M059J (cell line): ENCODE measurements at places on chromosomes 4 and X.

DNA sequence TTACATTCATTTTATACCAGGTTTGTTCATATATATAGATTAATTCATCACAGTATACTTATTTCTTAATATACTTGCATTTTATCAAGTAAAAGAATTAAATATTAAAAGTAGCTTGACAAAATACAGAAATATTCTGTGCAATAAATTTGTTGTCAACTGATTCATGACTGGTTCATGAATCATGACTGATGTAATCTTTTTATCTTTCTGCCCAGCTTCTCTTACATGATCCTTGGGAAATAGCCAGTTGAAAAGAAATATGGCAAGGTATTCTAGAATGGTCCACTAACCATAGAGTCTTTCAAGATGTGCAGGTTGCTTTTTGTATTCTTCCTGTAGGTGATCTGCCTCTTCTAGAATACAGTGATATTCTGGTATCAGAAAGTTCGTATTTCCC, 4.2 kb upstream of the CCNA2 start:
- peak; percentile 60 for DNase-seq

DNA sequence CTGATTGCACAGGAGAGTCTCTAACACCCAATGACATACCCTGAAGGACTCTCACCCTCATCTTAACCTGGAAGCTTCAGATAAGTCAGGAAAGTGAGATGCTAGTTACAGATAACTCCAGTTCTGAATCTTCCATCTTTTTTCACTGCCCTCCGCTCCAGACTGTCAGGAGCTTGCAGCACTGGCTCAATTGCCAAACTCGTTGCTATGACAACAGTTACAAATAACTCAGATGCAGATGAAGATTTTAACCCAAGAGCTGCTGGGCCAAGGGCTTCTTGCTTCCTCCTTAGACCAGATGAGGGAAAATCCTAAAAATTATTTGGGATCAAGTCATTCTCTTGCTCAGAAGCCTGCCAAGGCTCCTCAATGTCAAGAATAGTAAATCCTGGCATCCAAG, 109.1 kb upstream of the HUWE1 start:
- DNase-seq: peak; percentile 12

DNA sequence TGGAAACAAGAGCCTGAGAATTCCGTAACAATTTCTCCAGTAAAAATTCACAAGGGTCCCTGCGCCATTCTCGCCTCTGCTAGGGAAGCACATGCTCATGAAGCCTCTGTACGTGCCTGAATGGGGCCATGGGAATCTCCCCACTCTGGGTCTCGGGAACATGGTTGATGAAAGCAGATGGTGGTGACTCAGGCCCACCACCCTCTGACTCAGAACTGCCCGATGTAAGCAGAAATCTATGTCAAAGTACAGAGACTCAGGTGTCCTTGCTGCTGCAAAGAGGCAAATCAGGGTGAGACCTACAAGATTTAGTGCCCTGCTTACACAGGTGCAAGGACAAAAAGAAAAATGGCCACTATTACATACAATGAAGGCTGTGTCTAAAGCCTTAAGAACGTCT, 65.0 kb downstream of the SCD5 start:
- peak; percentile 61 for DNase-seq

GRCh38 chrX:149962859-149963757, 24.8 kb upstream of the EOLA2 start:
- peak; percentile 75 for DNase-seq

DNA sequence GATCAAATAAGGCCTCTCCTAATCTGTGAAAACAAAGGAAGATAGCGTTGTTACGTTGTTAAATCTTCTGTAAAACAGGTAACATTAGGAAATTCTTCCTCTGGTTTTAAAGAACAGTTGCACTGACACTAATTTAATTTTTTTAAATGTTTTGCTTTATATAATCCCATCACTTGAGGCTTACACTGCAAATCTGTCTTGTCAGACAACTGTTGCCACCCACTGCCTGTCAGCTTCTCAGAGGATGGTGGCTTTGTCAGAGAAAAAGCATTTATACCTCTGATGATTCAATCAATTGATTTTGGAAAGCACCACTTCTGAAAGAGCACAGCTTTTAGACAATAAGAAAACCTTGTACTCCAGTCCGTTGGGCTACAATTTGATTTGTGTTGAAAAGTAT, 799.1 kb downstream of the FSTL5 start:
- DNase-seq: no peak

- DNase-seq: peak; percentile 5
Observed at GRCh38 chrX:55187281-55187680, 32.9 kb upstream of the PAGE5 start.

- peak; percentile 7 for DNase-seq
Observed at GRCh38 chrX:45935408-45935807, 609.8 kb downstream of the ZNF674 start.

- DNase-seq: no peak
Observed at GRCh38 chr4:213971-214370, 89.7 kb downstream of the ZNF718 start.

DNA sequence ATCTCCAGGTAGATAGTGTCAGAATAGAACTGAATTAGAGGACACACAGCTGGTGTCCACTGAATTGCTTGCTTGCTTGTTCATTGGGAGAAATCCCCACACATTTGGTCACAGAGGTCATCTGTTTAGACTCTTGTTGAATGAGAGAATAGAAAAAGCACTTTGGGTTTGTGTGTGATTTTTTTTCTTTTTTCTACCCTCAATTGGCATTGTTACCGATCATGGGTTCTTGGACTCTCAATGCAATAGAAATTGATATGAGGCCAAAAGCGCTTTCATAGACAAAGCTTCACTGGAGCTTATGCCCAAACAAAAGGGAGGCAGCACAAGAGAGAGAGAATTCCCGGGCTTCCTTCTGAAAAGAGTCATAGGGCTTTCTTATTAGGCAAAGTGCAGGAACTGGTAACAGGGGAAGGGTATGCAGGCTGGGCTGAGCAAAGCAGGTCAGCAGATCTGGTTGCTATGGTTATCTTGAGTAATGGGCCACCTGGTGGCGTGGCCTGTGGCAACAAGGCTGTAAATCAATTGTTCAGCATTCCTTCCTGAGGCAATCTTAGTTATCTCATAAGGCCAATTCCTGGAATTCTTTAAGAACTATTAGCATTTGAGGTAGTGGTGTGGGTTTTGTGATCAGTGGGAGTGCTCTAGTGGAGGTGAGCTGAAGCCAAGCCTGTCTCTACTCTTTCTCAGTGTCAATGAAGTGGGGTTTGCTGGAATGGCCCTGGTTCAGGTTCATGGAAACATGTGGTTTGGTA, 5.3 kb upstream of the GPR82 start:
- DNase-seq: peak; percentile 16

DNA sequence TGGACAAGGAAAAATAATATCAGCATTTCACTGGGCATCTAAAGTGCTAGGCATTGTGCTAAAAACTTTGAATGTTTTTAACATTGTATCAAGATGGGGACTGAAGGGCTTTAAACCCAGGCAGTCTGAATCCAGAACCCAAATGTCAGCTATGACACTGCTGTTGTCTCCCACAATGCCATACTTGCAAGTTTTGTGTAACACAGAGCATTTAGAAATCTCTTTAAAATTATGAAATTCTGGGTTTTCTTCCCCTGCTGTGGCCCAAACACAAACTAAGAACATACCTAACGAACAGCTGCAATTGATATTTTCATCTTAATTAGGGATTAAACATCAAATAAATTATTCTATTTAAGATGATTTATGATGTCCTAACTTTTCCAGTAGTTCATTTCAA, 66.8 kb upstream of the LSM6 start:
- DNase-seq: no peak

DNA sequence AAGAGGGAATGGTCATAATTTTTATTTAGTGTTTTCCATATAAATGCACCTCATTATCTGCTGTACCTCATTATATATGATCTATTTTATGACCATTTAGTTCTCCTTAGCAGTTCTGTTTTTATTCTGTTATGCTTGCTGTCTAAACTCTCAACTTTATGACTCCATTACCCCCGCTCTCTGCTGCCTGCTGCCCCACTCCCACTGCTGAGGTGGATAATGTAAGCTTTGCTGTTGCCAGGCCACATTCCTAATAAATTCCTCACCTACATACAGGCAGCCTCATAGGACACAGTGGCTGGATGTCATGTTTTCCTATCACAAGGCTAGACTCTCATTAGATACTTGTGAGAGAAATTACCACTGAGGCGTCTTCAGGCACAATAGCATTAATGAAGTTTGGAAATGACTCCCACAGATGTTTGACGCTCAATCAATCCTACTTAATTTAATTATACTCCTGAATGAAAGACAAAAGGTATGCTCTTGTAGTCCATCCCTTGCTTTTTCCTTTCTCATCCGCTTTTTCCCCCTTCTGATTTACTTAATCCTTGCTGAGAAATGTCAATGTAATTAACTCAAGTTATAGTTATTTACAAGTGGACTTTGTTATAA, 497.5 kb upstream of the IGFBP7 start:
- DNase-seq: no peak

- no peak for DNase-seq
Observed at GRCh38 chr4:110009550-110009949, 96.9 kb downstream of the EGF start.

DNA sequence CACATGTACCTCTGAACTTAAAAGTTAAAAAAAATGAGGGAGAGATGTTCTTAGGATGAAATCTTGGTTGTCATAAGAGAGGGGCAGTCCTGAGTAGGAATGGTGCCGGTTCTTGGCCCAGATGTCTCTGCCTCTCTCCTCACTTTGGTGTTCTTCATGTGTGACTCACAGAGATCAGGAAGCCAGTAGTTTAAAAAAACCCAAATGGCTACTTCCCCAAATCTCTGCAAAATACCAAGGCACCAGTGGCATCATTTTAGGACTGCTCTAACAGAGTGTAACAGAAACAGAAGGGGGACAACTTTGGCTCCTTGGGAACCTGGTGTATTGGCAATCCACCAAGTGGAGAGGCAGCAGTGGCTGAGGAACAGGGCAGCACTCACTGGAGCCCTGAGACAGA, 116.8 kb downstream of the SCD5 start:
- peak; percentile 2 for DNase-seq

- DNase-seq: peak; percentile 14
Observed at GRCh38 chr4:73308286-73308685, 49.7 kb upstream of the ANKRD17 start.

GRCh38 chr4:156578005-156578404, 393.6 kb downstream of the PDGFC start:
- DNase-seq: peak; percentile 38
